SJSA1 (cell line): ENCODE measurements at places on chromosomes 16 and 17.

- peak; percentile 28 for DNase-seq
Measured at GRCh38 chr16:4089251-4089810, 26.9 kb downstream of the ADCY9 start.

GRCh38 chr17:32269377-32269776, 3.7 kb downstream of the RHBDL3 start:
- DNase-seq, result no peak

- no peak for DNase-seq
Measured at GRCh38 chr17:19750835-19751234, 2.7 kb upstream of the ALDH3A1 start.

DNA sequence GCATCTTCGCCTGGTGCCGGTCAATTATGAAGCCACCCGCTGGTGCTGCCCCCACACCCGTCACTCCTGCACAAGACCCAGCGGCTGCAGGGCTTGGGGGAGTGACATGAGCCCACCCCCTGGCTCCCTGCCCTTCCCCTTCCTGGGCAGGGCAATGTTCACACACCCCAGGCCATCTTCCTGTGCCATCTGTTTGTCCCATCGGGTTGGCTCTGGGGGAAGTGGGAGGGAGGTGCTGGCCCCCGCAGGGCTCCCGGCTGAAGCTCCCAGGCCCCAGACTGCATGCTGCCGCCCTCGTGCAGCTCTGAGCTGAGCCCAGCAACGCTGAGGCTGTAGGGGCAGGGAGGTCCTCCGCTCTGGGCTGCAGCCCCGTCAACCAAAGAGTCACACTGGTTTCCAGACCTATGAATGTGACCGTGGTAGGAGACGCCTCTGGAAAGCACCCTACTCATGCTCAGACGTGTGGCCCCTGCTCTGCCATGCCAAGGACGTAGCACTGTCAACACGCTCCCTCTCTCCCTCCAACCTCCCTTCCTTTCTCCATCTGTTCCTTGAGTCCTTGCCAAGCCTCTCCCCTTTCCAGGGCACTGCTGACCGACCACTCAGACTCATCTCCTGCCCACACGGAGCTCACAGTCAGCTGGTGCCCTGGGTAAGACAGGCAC, 140.4 kb downstream of the ENGASE start:
- no peak for DNase-seq

DNA sequence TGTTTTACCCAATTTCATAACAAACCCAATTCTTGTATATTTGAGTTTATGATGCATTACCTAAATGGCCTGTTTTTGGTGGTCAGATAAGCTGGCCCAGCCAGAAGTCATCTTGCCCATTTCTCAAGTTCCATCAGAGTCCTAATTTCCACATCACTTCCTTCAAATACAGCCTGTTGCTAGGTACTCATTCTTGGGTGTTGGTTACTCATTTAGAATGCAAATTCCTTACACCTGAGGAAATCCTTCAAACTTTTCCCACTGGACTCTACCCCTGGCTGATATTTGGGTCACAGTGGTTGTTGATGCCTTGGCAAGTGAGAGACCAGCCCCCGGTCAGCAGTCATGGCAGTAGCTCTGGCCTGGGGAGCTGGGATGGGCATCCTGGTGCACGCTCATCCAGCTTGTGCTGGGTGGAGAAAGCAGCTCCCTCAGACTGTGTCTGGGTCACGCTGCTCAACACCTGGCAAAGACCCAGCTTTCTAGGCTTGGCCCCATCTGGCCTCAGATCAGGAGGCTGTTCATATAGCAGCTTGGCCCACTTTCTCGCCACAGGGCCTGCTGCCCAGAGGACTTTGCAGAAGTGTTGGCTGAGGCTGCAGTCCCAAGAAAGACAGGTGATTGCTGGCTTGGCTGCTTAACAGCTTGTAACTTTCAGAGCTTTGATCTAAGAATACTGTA, 25.8 kb downstream of the WSB1 start:
- DNase-seq, result no peak

GRCh38 chr16:17827313-17827712, 356.6 kb upstream of the XYLT1 start:
- no peak for DNase-seq

DNA sequence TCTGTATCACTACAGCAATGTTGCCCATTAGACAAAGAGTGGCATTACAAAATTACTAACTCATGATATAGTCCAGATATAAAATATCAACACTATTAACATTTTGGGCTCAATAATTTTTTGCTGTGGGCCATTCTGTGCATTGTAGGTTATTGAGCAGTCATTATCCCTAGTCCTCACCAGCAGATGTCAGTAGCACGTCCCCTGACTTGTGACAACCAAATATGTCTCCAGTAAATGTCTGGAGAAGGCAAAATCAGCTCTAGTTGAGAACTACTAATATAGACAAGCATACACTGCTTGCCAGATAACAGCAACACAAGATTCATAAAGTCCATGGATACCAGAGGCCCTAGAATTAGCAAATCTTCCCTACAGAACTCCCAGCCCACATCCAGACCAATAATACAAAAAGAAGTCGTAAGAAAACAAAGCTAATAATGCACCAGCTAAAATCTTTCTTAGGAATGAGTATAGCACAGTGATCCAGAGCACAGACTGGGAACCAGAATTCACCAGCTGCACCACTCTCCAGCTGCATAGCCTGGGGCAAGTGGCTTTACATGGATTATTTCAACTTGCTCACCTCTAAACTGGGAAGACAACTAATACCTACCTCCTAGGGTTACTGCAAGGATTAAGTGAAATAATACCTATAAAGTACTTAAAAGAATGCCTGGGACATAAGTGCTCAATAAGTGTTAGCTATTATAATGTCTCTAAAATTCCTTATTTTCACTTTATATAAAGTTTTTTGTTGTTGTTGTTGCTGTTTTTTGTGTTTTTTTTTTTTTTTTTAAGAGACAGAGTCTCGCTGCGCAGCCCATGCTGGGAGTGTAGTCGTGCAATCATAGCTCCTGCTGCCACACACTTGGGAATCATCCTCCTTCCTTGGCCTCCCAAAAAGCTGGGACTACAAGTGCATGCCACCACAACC, 23.7 kb downstream of the HELZ start:
- DNase-seq, result no peak

GRCh38 chr17:80349751-80350150, 65.2 kb upstream of the ENDOV start:
- DNase-seq, result no peak

GRCh38 chr17:50170662-50171370, 5.0 kb downstream of the SGCA start:
- no peak for DNase-seq

- no peak for DNase-seq
Measured at GRCh38 chr17:78759203-78759968, 22.7 kb downstream of the CYTH1 start.

- DNase-seq, result no peak
Measured at GRCh38 chr16:3101018-3101840, 2.1 kb upstream of the ZSCAN10 start.

- no peak for DNase-seq
Measured at GRCh38 chr16:15708096-15708495, 58.1 kb downstream of the NDE1 start.

DNA sequence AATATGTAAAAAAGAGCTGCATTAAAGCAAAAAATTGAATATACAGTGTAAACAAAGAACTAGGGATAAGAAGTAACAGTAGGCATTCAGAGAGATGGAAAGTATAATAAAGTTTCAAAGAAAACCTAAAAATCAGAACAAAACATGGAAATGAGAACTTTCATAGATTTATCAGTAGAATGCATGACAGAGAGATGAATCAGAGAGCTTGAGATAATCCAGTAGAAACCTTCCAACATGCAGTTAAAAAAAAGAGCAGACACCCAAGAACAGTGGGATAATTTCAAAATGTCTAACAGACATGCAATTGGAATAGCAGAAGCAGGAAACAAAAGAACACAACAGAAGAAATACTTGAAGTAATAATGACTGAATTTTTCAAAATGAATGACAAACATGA, 1384.2 kb downstream of the CDH11 start:
- no peak for DNase-seq

GRCh38 chr17:18974407-18975149, 22.6 kb downstream of the SLC5A10 start:
- DNase-seq, result no peak

DNA sequence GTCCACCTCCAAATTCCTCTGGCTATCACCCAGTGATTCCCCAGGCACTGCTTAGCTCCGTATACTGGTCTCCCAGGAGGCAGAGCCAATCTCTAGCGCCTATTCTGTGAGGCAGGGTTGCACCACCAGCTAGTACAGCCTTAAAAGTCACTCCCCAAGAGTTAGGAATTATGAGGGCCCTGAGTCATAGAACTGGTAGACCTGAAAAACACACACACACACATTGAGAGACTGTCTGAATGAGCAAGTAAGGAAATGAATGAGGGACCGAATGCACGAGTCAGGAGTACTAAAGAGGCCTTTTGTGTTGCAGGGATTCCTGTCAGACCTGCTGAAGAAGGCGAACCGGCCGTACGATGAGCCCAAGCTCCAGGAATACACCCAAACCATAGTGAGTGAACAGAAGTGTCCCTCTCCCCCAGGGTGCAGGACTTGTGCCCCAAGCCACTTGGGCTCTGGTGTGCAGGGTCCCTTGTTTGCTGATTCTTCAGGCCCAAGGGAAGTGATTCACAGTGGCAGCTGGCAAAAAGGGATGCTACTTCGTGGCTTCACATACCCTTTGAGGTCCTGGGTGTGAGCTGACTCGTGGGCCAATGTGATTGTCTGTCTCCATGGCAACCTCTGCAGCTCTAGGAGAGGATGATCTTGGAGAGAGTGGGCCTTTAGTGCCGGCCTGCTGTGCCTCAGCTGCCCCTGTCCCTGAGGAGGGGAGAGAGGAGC, 24.7 kb downstream of the CALB2 start:
- no peak for DNase-seq

DNA sequence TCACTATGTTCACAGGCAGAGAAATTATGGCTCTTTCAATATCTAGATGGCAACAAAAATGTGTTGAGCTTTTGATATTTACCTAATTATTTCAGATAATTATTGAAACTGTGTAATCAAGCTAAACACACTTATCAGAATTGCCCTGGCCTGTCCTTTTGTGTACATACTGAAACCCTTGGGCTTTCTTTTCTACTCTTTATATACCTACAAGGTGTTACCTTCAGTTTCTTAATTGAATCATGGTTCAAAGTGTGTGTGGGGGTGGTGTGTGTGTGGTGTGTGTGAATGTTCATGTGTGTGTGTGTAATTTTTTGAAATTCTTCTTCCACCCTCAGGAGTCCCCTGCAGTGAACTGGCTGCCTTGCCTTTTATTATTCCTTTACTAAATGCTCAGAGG, 506.8 kb upstream of the SOX9 start:
- DNase-seq, result no peak

DNA sequence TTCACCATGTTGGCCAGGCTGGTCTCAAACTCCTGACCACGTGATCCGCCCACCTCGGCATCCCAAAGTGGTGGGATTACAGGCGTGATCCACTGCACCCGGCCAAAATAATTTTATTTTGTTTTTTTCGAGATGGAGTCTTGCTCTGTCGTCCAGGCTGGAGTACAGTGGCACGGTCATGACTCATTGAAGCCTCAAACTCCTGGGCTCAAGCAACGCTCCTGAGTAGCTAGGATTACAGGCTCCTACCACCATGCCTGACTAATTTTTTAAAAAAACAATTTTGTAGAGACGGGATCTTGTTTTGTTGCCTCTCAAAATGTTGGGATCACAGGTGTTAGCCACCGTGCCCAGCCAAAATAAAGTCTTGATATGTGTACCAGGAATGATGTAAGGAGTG, 2.4 kb upstream of the TTLL6 start:
- DNase-seq, result no peak

DNA sequence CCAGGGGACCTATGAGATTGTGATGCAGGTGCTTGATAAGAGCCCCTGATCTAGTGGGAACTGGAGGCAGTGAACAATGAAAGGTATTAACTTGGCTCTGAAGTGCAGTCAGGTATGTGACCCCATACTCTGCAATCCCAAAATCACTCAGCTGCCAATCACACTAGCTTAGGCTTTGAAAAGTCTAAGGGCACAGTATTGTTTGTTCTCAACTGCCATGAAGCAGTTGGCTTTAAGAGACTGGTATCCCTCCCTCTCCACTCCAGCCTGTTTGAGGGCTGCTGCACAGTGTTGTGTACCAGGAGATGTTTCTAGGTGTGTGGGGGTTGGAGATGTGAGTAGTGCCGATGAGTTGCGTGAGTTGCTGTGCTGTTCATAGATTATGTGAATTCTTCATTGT, 2.4 kb downstream of the YPEL2 start:
- peak; percentile 49 for DNase-seq

- no peak for DNase-seq
Measured at GRCh38 chr17:35731917-35732805, 722 bp downstream of the RASL10B start.

DNA sequence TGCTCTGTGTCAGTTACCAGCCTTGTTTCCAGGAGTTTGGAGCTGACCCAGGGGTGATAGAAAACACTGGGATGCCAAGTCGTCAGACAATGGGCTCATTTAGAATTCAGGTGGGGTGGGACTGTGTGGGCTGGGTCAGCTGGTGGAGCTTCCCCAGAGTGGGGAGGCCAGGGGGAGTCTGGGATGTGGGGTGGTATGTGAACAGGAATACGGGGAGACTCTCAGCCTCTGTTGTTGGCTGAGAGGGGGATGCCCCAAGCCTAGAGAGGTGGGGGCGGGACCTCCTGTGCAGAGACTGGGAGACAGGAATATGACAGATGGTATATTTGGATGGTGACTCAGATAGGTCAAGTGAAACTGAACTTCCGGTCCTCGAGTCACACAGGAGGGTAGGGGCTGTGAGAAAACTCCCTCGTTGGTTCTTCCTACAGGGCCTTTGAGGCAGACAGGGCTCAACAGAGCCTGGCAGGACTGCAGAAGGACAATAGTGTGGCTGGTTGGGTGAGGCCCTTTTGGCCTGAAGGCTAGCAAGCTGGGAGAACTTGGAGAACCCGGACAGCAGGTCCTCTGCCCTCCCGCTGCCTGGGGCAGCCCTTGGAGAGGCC, 23.7 kb downstream of the CDH1 start:
- DNase-seq, result peak; percentile 31

- no peak for DNase-seq
Measured at GRCh38 chr16:22659933-22660332, 149.2 kb downstream of the NPIPB5 start.

DNA sequence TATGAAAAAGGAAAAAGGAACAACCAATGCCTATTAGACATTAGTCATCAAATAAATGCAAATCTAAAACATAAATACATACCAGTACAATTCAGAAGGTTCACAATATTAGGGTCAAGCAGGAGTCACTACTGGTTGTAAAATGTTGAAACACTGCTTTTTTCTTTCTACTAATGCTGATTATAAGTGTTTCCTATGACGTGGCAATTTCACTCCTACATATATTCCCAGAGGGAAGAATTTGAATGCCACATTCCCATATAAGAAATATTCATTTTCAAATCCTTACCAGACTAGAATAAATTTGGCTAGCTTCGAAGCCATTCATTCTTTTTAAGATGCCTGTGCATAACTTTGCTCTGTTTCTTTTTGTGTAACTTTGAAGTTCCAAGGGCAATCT, 2.6 kb upstream of the KRTAP9-2 start:
- DNase-seq, result no peak

DNA sequence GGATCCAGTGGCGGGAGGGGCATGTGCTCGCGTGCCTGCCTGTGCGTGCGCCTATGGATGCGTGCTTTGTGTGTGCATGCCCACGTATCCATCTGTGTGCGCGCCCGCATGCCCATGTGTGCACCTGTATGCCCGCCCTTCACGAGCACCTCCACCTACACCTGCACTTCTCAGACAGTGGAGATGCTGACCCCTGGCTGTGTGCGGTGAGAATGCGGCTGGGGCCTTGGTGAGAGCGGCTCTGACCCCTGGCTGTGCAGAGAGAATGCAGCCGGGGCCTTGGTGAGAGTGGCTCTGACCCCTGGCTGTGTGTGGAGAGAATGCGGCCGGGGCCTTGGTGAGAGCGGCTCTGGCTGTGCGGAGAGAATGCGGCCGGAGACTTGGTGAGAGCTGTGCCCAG, 33.9 kb downstream of the AXIN1 start:
- no peak for DNase-seq
